Dorsolateral prefrontal cortex (tissue), 122 donors: ENCODE measurements at places on chromosomes 6 and 20.

DNA sequence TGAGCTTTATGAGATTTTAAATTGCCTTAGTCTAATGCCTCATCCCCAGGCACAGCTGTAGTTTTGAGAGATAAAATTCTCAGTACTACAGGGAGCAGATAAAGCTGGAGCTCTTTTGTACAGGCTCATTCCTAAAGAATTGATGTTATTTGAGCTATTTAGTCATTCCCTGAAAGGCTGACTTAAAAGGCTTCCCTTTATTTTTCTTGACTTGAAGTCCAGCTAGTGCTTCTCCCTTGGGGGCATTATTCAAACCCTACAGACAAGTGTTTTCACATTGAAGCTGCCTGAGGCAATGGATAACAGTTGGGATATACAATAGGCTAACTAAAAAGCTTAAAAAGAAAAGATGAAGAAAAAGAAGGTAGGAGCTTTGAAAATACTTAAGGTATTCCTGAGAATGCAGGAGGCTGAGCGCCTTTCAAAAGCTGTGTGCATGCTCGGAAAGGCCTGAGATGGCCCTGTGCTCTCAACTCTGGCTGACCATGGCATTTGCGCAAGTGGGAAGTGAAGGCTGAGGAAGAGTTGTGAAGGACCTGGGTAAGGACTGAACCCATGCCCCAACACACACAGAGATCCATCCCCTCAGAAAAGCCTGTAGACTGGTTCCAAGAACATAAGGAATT lies 315.1 kb downstream of the SMOC2 start:
- DNase-seq: no peak

GRCh38 chr6:10411971-10412460 lies 2.9 kb downstream of the TFAP2A start:
- no peak for DNase-seq

GRCh38 chr6:44622555-44622954 lies 235.0 kb downstream of the CDC5L start:
- DNase-seq: no peak

DNA sequence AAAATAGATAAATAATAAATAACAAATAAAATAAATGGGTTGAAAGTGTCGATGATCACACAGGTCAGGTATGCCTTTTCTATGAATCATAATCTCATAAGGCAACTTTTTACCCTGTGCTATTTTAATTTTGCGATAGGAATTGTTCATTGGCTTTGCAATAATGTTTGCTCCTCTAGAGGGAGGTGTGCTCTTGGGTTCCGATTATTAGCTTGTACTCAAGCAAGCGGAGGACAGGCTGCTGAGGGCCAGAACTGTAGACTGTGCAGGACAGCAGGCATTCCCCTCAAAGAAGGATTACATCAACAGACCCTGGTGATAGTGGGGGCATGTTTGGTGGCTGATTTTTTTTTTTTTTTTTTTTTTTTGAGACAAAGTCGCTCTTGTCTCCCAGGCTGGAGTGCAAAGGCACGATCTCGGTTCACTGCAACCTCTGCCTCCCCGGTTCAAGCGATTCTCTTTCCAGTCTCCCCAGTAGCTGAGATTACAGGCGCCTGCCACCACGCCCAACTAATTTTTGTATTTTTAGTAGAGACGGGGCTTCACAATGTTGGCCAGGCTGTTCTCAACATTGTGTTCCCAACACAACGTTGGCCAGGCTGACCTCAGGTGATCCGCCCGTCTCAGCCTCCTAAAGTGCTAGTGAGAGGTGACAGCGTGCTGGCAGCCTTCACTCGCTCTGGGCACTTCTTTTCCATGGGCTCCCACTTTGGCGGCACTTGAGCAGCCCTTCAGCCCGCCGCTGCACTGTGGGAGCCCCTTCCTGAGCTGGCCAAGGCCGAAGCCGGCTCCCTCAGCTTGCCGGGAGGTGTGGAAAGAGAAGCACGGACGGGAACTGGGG lies 35.6 kb downstream of the RIOK1 start:
- DNase-seq: no peak

- DNase-seq: peak; percentile 32
Measured at GRCh38 chr20:33790566-33790965, 20.6 kb upstream of the CHMP4B start.

- DNase-seq: no peak
Measured at GRCh38 chr20:924639-925038, 8.5 kb upstream of the ANGPT4 start.

GRCh38 chr20:49821870-49822331 lies 9.3 kb downstream of the SLC9A8 start:
- no peak for DNase-seq

GRCh38 chr20:37986873-37987601 lies 46.2 kb downstream of the TTI1 start:
- DNase-seq: no peak

DNA sequence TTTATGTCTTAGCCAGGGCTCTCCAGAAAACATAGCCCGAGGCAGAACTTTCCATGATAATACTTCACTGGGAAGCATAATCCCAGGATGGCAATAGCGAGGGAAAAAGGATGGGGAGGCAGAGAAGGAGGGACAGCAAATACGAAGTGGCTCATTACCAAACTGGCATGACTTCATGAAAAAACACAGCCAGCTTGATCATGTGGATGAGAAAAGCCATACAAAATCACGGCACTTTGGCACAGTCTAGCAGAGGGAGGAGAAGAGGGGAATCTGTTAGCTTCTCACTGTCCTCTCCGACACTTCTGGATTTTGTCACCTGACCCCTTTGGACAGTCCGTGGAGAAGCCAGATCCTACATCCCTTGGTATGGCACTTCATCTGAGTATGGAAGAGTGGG lies 212.5 kb upstream of the GRIK2 start:
- DNase-seq: no peak

DNA sequence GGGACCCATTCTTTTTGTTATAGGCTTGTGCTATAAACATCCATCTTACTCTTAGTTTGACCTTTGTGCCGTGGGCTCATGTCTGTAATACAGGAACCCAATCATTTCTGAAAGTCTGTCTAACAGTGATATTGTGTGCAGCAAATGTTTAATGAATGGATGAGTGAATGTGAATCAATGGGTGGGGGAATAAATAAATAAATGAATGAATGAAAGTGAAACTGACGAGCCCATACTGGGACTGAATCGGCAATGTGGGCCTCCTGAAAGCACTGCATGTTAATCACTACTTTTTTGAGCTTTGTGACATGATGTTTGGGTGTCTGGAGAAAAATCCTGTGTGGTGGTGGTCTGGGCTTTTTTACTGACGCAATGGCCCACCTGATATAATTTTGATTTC lies 175.0 kb downstream of the GMPR start:
- DNase-seq: no peak
